MCF 10A (cell line): ENCODE measurements at places on chromosomes 6 and 20.

GRCh38 chr6:152863618-152864326 is 113.2 kb downstream of the VIP start:
- peak; percentile 91 for DNase-seq

GRCh38 chr20:42003380-42003779 is 385.2 kb upstream of the CHD6 start:
- DNase-seq = no peak

DNA sequence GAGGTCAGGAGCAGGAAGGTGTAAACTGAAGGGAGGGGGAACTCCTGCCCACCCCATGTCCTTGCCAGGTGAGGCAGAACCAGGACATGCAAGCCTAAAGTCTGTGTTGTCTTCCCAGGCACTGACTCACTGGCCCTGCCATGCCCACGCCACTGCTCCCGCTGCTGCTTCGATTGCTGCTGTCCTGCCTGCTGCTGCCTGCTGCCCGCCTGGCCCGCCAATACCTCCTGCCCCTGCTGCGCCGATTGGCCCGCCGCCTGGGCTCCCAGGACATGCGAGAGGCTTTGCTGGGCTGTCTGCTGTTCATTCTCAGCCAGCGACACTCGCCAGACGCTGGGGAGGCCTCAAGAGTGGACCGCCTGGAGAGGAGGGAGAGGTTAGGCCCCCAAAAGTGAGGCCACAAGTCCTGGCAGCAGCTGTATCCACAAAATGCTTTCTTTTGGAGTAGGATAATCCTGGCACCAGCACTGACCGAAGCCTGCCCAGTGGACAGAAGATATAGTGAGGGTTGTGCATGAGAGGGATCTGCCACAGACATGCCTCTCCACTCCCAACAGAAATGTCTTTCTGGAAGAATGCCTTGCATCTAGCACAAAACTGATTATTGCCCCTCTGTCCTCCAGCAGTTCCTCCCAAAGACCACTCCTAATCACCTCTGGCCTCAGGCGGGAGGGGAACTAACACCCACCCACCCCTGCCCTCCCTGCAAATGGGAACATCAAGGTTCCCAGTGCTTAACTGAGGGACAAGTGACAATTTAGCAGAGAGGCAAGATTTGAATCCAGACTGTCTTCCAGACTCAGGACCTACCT is 812 bp downstream of the MYMX start:
- peak; percentile 62 for DNase-seq

GRCh38 chr6:166418691-166419143 is 36.0 kb upstream of the MPC1 start:
- no peak for DNase-seq

DNA sequence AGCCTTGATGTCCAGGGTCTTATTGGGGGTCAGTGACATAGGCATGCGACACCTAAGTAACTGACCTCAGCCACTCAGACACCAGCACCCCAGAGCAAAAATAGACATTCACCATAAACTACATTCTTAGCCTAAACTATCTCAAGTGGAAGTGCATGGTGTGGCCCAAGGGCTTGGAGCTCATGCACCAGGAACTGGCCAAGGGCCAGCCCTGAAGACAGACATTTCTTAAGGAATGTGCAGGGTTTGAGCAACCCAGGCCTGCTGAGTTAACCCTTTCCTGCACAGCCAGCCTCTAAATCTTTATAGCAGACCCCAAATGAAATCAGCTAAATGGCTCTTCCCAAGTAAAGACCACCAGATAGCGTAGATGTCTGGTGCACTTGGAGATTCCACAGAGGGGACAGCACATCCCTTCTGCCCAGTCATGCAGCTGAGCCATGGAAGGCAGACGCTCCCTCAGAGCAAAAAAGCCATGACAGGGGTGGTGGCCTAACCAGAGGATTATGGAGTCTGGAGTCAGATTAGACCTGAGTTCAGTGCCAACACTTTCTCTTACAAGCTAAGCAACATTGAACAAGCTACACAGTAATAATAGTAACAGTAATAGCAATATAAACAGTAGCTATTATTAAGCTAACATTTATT is 222.6 kb downstream of the ZMYND8 start:
- DNase-seq = peak; percentile 89

GRCh38 chr6:139080255-139080920 is 51.8 kb downstream of the ABRACL start:
- peak; percentile 8 for DNase-seq

DNA sequence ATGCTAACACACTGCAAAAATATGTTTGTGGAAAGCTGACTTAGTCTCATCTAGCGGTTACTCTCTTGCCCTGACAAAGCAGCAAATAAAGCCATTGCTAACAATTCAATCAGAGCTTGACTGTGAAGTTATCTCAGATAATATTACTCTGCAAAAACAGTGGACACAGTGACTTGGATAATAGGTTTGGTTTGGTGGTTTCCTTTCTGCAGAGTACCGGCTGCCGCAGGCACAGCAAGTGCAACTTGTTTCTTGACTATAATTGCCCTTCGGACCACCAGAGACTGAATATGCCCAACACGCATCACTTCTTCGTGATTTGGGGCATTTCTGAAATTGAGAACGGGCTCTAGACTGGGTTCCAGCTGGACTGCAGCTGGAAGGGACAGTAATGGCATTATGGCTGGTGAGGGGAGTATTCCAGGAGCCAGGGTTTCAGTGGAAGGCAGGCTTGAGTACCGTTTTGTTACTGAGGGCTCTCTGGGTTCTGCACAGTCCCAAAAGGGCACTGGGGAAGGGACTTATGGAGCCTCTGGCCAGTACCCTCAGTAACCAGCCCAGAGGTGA is 40.0 kb downstream of the DSTN start:
- DNase-seq = no peak

- DNase-seq = no peak
Observed at GRCh38 chr20:2729791-2730190, 37.2 kb downstream of the EBF4 start.

DNA sequence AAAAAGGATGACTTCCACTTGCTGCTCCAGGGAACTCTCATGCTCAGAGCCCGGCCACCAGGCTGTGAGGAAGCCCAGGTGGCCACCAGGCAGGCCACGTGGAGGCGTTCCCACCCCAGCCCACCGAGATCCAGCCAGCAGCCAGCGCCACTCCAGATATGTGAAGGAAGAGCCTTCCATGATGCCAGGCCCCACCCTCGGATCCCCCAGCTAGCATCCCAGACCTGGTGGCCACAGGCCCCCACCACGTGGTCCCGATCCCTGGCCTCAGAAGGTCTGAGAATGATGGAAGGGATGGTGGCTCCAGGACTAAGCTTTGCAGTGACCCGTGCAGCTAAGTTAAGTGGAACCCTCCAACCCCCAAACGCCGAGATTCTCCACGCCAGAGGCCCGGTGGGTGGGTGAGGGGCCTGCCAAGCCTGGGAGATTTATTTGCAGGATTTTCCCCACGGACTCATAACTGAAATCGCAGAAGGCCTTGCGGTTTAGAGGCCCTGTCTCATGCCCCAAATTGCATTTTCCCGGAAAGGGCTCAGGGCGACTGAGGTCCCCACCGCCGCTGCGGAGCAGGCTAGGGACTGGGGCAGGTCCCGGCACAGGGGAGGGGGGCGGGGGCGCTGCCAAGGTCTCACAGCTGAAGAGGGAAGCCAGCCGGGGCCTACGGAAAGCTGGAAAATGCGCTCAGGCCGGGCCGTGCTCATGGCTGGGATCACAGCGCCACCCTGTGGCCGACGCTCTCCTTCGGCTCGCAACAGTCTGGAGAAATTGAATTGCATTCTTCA is 31.1 kb upstream of the CST7 start:
- peak; percentile 42 for DNase-seq

GRCh38 chr6:155183095-155183494 is 80.7 kb upstream of the CLDN20 start:
- no peak for DNase-seq

DNA sequence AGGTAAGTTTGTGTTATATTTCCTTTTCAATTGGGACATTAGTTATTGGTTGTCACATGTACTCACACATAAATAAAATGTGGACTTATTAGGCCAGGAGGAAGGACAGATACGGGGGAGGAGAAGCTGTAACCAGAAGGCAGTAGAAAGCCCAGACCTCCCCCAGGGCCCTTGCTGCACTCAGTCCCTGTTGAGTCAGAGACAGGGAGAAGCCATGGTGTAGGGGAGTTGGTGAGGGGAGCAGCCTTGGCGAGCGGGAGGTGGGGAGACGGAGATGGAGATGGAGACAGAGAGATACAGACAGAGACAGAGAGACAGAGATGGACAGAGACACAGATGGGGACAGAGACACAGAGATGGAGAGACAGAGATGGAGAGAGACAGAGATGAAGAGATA is 263.2 kb downstream of the DLL1 start:
- DNase-seq = no peak

GRCh38 chr20:37356387-37356786 is 10.4 kb downstream of the SRC start:
- peak; percentile 75 for DNase-seq

GRCh38 chr6:114342086-114342825 is 567 bp downstream of the HS3ST5 start:
- no peak for DNase-seq

DNA sequence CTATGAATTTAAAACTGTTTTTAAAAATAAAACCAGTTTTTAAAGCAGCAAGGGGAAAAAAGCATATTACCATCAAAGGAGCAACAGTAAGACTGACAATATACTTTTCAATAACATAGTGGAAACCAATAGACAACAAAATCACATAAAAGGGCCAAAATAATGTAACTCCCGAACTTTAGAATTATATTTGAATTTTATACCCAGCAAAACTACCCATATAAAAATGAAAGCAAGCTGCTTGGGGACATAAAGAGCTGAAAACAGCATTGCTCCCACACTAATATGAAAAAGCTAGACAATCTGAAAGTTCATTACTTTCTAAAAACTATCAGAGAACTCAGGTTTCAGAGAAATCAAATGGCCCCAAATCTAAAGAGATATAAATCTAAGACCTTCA is 199.4 kb upstream of the ARID1B start:
- no peak for DNase-seq

DNA sequence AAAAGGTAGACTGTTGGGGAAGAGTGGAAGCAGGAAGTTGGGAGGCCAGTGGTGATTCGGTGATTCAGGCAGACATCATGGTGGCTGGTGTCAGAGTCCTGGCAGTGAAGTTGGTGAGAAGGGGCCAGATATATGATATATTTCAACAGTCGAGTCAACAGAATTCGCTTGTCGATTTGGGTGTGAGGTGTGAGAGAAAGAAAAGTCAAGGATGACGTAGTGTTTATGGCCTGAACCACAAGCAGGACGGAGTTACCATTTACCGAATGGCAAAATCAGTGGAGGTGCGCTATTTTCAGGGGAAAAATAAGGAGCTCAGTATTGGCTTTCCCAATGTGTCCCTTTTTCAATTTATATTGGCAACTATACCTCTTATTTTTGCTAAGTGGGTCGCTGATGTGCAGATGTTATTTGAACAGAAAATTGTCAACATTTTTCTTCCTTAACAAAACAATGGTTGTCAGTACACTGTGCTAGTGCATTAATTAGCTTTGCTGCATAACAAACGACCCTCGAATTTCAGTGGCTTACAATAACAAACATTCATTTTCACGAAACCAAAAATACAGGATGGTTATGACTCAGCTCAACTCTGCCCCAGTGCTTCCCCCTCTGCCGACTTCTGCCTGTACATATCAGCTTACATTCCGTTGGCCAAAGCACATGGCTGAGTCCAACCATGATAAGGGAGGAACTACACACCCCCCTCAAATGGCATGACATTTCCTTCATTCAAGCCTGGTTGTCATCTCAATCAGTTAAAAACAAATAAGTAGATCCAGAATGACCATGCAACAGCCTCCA is 255.0 kb upstream of the ZFP64 start:
- no peak for DNase-seq

DNA sequence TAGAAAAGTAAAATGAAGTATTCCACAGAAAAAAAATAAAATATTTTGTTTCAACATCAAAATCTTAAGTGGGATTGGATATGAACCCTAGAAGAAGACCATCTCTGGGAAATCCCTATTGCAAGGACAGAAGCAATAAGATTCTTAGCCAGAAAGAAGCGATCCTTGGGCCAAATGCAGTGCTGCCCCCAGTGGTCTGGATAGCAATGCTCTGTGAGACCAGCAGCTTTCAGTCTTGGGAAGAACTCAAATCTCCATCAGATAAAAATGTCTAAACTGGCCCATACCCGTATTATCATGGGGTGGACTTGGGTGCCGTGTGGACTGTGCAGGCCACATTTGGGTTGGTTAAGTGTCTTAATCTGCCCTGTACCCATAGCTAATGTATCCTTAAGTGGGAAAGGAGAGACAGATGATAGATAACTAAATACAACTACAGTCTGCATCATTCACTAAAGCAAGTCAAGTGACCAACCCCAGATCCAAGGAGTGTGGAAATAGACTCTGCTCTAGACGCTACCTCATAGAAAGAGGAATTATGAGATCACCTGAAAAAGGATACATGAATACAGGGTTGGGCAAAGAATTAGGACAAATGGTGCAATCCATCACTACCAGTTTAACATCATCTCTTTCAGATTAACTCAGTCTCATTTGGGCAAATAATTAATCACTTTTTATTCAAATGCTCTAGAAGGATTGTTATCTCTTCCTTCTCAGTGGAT is 38.9 kb upstream of the SNAP25 start:
- DNase-seq = peak; percentile 14

DNA sequence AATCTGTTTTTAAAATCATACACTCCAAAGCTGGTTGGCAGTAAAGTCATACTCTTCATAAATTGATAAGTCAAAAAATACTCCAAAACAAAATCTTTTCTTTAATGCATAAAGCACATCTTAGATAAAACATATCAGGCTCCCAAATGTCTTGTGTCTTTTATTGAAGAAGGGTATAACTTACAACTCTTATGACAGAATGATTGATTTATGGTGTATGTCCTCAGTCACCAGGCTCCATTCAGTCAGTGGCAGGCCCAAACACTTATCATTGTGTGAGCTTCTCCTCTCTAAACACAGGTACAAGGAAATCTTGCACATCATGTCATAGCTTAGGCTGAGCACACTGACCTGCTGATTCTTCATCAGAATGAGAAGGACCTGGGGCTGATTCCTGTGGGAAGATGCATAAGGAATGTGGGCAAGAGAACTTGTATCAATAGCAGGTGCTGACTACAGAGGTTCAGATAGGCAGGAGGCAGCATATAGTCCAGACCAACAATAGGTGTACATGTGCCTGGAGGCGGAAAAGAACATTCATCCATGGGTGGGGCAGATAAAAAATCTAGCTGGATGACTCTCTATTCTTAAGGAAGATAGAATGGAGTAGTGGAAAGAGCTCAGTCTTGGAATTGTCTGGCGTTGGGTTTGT is 1.9 kb downstream of the CALHM5 start:
- no peak for DNase-seq

DNA sequence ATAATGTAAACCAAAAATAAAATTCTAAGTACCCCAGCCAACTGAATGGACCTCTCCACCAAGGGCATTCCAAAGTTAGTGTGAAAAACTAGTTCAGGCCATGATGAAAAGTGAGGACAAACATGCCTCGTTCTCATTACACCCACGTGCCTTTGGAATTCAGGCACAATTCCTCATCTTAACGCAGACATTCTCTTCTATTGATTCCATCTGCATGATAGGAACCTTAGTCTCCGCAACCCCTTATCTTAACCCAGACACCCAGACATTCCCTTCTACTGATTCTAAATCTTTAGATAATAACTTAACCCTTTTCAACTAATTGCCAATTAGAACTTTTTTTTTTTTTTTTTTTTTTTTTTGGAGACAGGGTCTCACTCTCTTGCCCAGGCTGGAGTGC is 7.6 kb upstream of the SERPINB6 start:
- DNase-seq = no peak

- DNase-seq = no peak
Observed at GRCh38 chr20:8654486-8654885, 414.4 kb upstream of the PLCB4 start.

GRCh38 chr6:170172392-170172791 is 118.5 kb downstream of the DLL1 start:
- no peak for DNase-seq

- DNase-seq = no peak
Observed at GRCh38 chr20:42360621-42361020, 742.4 kb upstream of the CHD6 start.
